ENCODE measurements at places on chromosomes 7 and 10.

DNA sequence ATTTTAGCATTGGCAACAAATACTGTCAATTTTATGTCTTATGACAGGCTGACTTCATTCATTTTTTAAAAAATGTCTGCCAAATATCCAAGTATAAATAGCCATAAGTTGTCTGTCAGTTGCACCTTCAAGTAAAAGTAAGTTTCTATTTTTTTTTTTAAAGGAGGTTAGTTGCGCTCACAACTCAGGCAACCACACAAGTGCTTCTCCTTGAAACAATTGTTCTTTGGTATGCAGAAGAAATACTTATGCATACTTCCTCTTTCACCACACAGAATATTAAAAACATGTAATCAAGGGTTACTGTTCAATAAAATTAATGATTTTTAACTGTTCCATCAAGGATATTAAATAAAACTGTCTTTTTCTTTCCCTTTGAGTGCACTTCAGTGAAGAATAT lies 97.9 kb downstream of the RTKN2 start:
- no peaks in the 10 kb centered on the region for H3K27me3 ChIP-seq
- no peak for DNase-seq
- no peaks in the 10 kb centered on the region for H3K36me3 ChIP-seq

GRCh38 chr10:99850021-99850766 lies 67.8 kb downstream of the ABCC2 start:
- H3K27me3 ChIP-seq = no peaks in the 10 kb centered on the region
- H3K4me3 ChIP-seq = no peak overlapping the region
- no peak overlapping the region for H3K27ac ChIP-seq

- H3K27me3 ChIP-seq = no peaks in the 10 kb centered on the region
- no peak overlapping the region for H3K4me3 ChIP-seq
- peak overlapping the region; percentile 69 for H3K27ac ChIP-seq
- peaks cover 39% of the 10 kb centered on the region for H3K4me1 ChIP-seq
- no peaks in the 10 kb centered on the region for H3K36me3 ChIP-seq
Measured at GRCh38 chr7:134071355-134072331, 55.5 kb upstream of the LRGUK start.

DNA sequence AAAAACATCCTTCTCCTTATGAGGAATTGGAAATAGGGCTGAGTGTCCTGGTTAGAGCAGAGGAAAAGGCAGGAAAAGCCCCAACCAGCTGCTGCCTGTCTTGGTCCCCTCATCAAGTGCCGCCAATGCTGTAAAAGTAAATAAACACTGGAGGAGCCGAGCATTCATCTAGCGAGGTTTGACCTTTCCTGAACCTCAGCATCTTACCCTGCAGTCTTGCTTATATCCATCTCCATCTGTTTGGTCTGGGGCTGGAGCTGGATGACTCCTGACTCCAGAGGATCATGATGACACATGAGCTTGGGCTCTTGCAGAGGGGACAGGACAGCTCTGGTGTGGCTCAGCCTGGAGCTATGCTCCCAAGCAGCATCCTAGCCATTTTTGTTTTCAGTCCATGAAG lies 501.1 kb downstream of the TNS3 start:
- H3K4me3 ChIP-seq = no peak overlapping the region
- H3K4me1 ChIP-seq = no peaks in the 10 kb centered on the region
- DNase-seq = no peak
- no peaks in the 10 kb centered on the region for H3K27me3 ChIP-seq

DNA sequence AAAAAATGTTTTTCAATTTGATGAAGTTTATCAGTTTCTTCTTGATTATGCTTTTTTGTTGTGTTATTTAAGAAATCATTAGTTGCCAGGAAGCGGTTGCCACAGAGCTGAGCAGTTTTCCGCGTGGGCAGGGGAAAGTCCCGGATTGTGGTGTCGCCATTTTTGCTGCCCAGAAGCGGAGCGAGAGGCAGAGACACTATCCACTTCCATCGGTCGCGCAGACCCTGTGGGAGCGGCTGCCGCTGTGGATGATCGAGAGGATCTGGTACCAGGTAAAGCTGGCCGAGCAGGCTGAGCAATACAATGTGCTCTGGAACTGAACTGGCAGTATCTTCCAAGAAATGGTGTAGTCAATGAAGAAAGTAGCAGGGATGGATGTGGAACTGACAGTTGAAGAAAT lies 119.8 kb downstream of the ZNF736 start:
- no peaks in the 10 kb centered on the region for H3K4me1 ChIP-seq

DNA sequence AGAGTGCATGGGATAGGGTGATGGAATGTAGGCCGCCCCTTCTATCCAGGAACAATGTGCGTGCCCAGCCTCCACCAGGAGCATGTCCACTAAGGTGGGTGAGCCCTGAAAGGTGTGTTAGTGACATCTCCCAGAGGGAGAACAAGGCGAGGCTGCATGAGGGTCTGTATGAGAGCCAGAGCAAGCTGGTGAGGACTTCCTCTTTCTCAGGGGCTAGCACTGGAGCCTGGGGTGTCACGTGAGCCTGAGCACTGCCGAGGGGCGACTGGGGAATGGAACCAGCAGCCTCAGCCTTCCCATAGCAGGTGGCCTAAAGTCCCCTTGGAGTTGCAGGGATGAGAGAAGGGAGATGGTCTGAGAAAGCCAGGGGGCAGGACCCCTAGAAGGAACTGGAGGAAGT lies 156.3 kb upstream of the COBL start:
- H3K36me3 ChIP-seq = no peaks in the 10 kb centered on the region
- H3K27ac ChIP-seq = no peak overlapping the region
- no peaks in the 10 kb centered on the region for H3K27me3 ChIP-seq

GRCh38 chr10:4662576-4663161 lies 163.3 kb upstream of the AKR1E2 start:
- DNase-seq = no peak
- H3K27me3 ChIP-seq = no peaks in the 10 kb centered on the region
- H3K4me1 ChIP-seq = no peaks in the 10 kb centered on the region
- no peak overlapping the region for H3K4me3 ChIP-seq
- H3K27ac ChIP-seq = no peak overlapping the region
- no peaks in the 10 kb centered on the region for H3K36me3 ChIP-seq

GRCh38 chr7:120931243-120931642 lies 19.3 kb upstream of the ING3 start:
- H3K27me3 ChIP-seq = no peaks in the 10 kb centered on the region
- no peaks in the 10 kb centered on the region for H3K36me3 ChIP-seq
- H3K4me3 ChIP-seq = no peak overlapping the region
- H3K27ac ChIP-seq = no peak overlapping the region
- peaks cover 9% of the 10 kb centered on the region for H3K4me1 ChIP-seq
- DNase-seq = no peak

DNA sequence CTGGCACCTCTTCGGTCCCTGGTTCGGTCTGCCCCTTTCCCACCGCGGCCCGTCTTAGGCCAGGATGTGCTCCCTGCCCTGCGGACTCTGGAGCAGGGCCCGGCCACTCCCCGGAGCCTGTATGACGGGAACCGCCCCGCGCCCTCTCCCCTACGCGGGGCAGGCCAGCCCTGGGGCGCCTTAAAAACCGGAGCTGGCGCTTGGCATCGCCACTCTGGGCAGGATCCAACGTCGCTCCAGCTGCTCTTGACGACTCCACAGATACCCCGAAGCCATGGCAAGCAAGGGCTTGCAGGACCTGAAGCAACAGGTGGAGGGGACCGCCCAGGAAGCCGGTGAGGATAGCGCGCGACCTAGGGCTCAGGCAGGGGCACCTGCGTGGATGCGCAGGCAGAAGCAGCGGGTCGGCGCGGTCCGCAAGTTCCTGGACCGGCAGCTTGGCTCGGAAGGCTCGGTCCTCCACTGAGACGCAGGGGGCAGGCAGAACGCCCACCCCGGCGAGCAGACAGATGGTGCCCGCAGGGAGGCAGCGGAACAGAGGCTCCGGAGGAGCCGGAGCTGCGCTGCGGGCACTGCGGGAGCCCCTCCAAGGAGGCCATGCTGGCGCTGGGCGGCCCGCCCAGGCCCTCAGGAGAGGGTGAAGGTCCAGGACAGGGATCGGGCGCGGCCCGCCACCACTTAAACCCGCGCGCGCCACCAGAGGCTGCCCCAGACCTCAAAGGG lies at the start of gene ADIRF:
ADIRF (plus strand) TSS at position 212 of the 723 bp plus-strand sequence; CDS start at position 275, 63 bp downstream.
- no peak for DNase-seq
- H3K27ac ChIP-seq = no peak within 1 kb of the TSS
- H3K4me3 ChIP-seq = no peak within 1 kb of the TSS
- no peaks in the 10 kb centered on the region for H3K36me3 ChIP-seq
- H3K4me1 ChIP-seq = no peaks in the 10 kb centered on the region

DNA sequence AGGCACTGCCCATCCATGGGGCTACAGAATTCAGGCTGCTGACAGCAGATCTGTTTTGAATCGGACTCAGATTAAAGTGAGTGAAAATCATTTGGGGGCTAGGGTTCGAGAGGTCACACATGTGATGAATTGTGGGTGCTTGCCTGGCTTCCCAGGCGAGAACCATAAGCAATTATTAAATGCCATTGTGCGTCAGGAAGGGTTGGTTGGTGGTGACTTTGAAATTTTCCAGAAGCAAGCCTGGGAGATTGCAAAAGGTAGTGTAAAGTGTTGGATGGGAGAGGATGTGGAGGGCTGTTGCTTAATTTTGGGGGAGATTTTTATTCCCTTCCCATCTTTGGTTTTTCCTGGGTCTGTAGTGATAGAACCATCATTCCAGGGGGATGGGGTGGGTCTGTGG lies 34.6 kb downstream of the LRMDA start:
- no peak for DNase-seq
- no peaks in the 10 kb centered on the region for H3K4me1 ChIP-seq
- no peaks in the 10 kb centered on the region for H3K36me3 ChIP-seq
- H3K27ac ChIP-seq = no peak overlapping the region
- H3K4me3 ChIP-seq = no peak overlapping the region
- no peaks in the 10 kb centered on the region for H3K27me3 ChIP-seq

DNA sequence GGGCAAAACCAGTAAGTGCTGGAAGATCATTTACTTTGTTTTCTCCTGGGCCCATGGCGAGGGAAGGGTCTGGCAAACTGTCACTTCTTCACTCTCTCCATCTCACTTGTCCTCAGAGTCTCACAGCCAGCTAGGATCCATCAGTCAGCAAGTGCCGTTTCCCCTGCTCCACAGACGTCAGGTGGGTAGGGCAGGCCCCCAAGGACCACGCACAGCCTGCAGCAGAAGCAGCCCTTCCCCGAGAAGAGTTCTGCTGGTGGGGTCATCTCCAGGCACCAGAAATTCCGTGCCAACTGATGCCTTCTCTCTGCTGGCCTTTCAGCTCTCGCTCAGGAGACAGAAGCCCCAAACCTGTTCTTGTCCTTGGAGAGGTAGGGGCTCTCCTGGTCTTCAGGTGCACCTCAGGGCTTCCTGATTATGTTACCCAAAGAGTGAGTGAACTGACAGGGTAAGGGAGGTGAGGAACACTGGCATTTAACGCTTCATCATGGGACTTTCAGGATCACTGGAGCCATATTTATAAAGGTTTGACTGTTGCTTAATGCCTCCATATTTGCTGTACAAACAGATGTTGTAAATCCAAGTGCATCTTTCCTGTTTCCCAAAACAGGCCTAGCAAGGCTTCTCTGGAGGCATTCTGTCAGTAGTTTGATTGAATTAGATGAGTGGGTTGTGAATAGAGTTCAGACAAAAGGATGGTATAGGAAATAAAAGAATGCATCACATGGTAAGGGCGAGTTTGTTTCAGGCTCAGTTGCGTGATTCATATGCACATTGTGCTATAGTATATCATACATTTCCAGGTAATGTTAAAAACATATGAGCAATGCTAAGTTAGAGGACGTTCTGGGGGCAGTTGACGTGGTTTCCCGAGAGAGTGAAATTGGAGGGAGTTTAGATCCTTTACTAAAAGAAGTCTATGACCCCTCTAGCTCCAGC lies 13.7 kb upstream of the TSPAN15 start:
- no peak overlapping the region for H3K27ac ChIP-seq
- H3K36me3 ChIP-seq = no peaks in the 10 kb centered on the region
- no peaks in the 10 kb centered on the region for H3K4me1 ChIP-seq
- no peak overlapping the region for H3K4me3 ChIP-seq
- DNase-seq = no peak

DNA sequence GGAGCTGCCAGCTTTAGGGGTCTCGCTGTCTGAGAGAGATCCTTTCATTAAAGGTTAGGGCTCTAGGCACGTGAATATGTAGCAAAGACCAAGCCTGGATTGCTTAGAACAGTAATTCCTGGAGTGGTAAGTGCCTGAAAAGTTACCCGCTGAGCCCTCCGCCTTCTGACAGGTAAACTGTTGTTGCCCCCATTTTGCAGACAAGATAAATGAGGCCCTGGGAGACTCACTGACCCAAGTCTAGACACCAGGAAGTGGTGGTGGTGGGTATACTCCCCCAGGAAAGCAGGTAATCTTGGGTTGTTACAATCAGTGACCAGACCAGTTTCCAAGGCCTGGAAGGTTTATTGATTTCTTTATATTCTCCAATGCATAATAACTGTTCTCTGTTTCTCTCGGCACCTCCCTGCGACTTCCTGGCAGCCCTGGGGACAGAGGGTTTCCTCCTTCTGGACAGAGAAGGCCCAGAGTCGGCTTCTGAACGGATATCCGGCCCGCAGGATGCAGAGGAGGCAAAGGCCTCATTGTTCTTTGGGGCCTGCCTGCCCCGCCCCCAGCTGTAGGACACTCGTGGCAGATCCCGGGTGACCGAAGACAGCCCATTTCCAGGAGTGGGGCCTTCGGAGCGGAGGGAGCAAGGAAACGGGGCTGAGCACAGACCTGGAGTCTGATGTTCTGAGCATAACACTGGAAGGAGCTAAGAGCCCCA lies 1.3 kb upstream of the GRK5 start:
- H3K27me3 ChIP-seq = no peaks in the 10 kb centered on the region
- peak overlapping the region; percentile 65 for H3K4me3 ChIP-seq
- peak; percentile 39 for DNase-seq
- H3K4me1 ChIP-seq = peaks cover 23% of the 10 kb centered on the region
- H3K36me3 ChIP-seq = no peaks in the 10 kb centered on the region

- no peak overlapping the region for H3K4me3 ChIP-seq
- H3K27ac ChIP-seq = no peak overlapping the region
- no peak for DNase-seq
- H3K36me3 ChIP-seq = no peaks in the 10 kb centered on the region
Measured at GRCh38 chr7:155969192-155969929, 157.1 kb upstream of the SHH start.

- no peaks in the 10 kb centered on the region for H3K27me3 ChIP-seq
- no peak overlapping the region for H3K27ac ChIP-seq
- no peaks in the 10 kb centered on the region for H3K4me1 ChIP-seq
- H3K36me3 ChIP-seq = no peaks in the 10 kb centered on the region
- no peak overlapping the region for H3K4me3 ChIP-seq
- no peak for DNase-seq
Measured at GRCh38 chr10:129908406-129908805, 55.7 kb downstream of the EBF3 start.

DNA sequence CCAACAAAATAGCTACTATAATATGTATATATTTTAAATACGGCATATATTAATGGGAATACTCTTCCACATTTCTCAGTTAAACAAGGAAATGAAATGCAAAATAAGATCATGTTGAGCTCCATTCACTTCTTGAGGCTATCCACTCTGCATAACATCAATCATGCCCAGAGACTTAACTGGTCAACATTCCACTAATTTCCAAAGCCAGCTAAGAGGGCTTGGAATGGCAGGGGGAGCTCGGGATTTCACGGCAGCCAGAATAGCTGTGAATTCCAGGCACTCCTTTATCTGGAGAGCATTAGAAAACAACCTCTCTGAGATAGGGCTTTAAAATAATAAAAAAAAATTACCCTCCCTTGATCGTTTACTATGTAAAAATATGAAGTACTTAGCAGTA lies 194.9 kb upstream of the CDCA7L start:
- no peak for DNase-seq
- H3K4me1 ChIP-seq = no peaks in the 10 kb centered on the region
- no peaks in the 10 kb centered on the region for H3K27me3 ChIP-seq
- no peak overlapping the region for H3K4me3 ChIP-seq
- no peaks in the 10 kb centered on the region for H3K36me3 ChIP-seq
